ENCODE measurements at places on chromosomes 3 and 15.

GRCh38 chr15:50050986-50051743 lies 67.9 kb downstream of the ATP8B4 start:
- DNase-seq: no peak

- no peak for DNase-seq
These were observed 915.2 kb downstream of the NSUN3 start for GRCh38 chr3:94978084-94978483.

- no peak for DNase-seq
These were observed 78.1 kb downstream of the AAGAB start for GRCh38 chr15:67176195-67176971.

DNA sequence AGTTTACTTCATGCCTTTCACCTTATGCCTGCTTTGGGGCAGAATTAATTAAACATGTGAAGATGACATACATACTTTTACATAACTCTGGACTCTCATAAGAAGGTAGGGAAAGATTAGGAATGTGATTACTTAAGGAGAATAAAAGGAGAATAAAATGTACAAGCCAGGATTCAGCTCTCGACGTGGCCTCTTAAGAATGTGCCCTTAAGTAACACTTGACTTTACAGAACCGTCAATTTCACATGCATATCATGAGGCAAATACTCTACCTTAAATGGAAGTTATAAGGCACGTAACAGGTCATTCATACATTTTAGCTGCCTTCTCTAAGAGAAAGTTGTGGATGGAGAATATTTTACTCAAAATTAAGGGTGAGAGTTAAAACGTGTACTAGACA lies 263.7 kb upstream of the LMCD1 start:
- no peak for DNase-seq

DNA sequence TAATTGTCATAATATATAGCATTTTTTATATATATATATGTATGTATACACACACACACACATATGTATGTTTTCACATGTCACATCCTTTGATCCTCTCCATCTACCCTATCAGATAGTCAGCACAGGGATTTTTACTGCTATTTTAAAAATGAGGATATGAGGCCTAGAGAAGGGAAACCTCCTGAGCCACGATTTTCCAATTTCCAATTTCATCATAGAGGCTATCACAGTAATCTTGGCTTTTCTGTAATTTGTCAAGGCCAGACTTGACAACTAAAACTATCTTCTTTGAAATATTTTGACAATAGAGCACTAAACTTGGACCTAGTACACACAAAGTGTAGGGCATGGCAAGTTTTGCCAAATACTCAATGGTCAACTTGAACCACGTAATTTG lies 42.5 kb downstream of the IL1RAP start:
- no peak for DNase-seq

DNA sequence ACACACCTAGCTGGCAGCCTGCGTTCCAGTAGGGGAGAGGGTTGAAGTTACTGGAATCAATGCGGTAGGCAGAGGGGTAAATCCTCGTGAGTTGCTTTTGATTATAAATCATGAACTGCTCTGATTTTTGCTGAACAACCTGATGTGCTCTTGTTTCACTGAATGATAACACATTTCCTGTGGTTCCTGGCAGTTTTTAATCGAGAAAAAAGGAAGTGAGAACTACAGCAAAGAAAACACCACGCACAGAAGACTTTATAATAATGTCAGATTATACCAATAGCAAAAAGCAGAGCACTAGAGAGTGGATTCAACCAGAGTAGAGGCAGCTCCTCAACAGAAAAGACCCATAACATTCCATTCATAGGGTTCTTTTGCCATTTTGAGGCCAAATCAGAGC lies 200.8 kb upstream of the STRIT1 start:
- no peak for DNase-seq

DNA sequence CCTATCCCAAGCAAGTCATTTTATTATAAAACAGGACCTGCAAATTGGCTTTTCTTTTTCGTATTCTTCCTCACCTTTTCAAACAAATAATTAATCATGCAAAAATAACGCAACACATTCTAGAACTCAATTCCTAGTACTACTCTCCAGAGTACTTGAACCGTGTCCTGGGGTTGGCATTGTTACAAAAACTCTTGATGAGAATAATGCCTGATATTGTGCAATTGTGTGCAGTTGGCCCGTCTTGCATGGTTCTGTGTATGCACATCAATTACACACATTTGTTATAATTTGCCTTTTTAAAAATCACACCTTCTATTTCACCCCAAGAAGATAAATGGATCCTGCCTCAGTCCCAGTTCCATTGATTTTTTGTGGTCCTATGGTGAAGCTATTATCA lies 205.4 kb downstream of the EPHB1 start:
- DNase-seq: no peak
